Stimulated activated CD4-positive, alpha-beta T cell treated with anti-CD3 and anti-CD28 coated beads, Interleukin-15, amount 100 ng/mL, for 24 hours (primary cell): ENCODE measurements at places on chromosomes 3 and 15.
A peak's percentile ranks its signal among the peaks of the same experiment; 100 is the strongest.

DNA sequence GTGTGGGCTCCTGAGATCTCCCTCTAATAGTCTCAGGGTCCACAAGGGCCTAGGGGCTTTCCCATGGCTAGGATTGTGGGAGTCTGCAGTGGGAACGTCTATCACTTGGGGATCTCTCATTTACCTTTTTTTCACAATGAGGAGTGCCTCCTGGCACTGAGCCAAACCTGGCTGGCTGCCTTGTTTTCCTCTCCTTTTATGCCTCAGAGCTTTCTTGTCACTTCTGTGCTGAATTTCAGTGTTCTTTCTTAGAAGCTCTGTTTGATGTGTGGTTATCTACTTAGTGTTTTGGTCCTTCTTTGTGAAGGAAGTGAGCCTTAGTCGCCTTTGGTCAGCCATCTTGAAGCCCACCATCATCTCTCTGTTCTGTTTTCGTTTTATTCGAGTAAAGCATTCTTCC, 33.9 kb downstream of the DOCK3 start:
- DNase-seq, result peak; percentile 17

DNA sequence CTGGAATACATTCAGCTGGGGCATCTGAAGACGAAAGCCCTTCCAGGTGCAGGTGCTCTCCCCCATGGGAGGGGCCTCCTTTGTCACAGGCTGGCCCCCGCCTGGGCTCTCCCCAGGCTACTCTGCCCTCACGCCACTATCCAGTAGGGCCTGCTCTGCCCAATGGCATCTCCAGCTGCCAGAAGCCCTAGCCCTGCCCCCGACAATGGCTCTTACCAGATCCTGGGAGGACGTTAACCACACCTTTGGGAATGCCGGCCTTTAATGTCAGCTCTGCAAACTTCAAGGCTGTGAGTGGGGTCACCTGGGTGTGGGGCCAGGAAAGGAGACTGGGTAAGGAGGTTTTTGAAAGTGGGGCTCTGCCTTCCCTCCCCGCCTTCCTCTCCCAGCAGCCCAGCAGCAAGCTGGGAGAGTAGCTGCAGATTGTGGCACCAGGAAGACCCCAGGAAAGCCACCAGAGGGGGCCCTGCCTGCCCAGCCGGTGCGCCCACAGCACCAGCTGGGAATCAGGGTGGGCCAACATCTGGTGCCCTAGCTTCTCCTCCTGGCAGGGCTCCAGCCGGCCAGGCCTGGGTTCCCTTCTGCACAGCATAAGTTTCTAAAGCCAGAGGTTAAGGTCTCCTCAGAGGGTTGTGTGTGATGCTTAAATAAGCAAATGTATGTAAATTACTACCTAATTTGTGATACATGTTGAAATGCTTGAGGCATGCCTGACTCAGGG, 40.4 kb upstream of the SLC41A3 start:
- DNase-seq, result no peak

DNA sequence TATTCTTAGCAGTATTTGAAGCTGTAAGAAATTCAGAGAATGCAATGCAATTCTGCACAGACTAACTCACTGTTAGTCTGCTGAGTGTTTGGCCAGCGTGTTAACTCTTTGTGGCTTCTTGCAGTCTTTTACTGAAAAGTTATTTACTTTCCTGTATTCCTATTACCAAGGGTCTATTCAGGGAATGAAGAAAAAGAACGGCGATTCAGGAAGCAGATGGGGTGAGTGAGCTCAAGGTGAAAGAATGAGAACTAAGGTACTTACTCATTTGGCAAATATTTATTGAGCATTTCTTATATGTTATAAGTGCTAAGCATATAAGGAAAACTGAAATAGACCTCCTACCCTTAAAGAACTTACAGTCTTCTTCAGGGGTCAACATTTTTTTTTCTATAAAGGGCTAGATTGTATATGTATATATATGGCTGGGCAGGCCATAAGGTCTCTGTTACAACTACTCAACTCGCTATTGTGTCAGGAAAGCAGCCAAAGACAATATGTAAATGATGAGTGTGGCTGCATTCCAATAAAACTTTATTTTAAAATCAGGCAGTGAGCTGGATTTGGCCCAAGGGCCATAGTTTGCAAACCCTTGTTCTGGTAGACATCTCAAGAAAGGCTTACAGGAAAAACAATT, 271.9 kb upstream of the GADL1 start:
- no peak for DNase-seq

- no peak for DNase-seq
Observed at GRCh38 chr15:58522391-58522790, 90.6 kb downstream of the LIPC start.

GRCh38 chr3:39453134-39453533, 14.3 kb upstream of the MOBP start:
- no peak for DNase-seq

DNA sequence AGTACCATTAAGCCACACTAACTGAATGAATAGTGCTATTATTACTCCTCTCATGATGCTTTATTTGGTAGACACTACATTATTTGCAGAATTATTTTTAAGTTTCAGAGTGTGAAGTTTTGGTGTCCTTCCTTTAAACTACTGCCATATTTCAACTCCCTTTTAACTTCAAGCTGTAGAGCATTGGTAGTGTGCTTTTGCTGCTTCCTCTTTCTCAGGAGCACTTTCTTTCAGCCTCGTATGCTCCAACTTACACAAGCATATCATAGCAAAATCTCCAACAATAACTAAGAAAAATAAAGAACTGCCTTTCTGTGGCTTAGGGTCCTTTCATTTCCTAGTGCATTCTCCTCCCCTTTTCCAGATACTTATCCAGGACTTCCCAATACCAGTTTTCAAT, 476.4 kb upstream of the AGTR1 start:
- no peak for DNase-seq

DNA sequence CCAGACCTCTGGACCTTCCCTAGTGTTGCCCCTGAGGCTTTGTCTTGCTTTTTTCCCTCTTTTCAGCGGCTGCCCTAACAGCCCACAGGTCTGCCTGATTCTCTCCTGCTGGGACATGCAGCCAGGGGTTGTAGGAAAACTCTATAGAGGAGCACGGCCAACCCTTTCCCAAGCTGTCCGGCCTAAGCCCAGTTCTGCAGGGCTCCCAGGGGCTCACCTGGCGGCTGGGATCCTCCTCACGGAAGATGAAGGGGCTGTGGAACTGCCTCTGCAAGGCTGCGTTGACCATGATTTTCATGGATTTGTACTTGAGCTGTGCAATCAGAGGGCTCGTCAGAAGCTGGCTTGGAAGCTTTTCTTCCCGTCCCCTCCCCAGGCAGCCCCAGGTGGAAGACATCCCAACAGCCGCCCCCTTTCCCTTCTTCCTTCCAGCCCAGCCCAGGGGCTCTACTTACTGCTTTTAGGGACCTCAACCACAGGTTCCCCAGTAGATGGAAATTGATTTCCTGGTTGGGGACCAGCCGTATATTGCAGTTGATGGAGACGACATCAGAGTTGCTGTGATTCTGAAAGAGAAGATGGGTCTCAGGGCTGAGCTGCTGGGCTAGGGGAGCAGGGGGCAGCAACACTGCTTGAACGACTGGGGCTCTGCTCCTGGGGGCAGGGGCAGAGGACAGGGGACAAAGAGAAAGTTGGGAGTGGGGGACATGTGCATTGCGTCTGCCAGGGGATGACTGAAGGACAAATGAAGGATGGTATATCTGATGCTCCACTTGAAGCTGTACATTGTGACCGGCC, 29.8 kb downstream of the FEM1B start:
- no peak for DNase-seq

DNA sequence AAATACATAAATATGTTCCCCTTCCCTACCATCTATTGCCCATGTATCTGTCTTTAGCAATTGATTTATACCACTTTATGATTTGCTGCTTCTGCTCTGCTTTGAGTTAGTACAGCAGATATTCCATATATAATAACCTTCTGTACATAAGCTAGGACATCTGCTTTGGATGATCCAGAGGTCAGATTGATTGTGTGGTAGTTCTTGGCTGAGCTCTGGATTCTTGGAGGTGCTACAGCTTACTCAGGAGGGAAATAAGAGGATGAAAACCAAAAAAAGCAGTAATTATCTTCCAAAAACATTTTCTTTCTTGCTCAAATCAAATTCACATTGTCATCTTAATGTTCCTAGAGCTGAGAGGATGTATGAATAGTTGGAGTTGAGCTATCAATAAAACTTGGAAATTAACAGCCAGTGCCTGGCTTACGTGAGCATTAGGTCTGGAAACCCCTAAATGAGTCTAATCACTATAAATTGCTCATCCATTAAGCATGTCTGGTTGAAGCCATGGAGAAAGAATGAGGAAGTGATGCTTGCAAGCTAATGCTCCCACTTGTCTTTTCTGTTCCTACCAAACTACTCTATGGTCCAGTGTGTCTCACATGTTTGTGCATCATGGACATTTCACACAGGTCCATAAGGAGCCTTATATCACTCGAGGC, 36.3 kb upstream of the TMEM42 start:
- DNase-seq, result no peak

DNA sequence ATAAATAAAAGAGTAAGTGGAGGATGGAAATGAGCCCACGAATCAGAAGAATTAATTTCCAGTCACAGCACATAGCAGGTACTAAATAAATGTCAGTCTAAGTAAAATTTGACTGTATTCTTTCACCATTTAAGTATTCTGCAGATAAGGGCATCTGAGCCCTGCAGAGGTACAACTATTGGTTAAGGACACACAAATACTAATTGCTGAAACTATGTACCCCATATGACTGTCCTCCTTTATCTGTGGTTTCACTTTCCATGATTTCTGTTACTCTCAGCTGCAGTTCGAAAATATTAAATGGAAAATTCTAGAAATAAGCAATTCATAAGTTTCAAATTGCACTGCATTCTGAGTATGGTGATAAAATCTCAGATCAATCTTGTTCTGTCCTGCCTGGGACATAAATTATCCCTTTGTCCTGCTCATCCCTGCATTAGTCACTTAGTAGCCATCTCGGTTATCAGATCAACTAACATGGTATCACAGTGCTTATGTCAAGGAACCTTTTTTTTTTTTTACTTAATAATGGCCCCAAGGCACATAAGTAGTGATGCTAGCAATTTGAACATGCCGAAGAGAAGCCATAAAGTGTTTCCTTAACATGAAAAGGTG, 95.1 kb downstream of the LSAMP start:
- DNase-seq, result no peak

- no peak for DNase-seq
Observed at GRCh38 chr3:160130071-160130470, 95.2 kb upstream of the C3orf80 start.

DNA sequence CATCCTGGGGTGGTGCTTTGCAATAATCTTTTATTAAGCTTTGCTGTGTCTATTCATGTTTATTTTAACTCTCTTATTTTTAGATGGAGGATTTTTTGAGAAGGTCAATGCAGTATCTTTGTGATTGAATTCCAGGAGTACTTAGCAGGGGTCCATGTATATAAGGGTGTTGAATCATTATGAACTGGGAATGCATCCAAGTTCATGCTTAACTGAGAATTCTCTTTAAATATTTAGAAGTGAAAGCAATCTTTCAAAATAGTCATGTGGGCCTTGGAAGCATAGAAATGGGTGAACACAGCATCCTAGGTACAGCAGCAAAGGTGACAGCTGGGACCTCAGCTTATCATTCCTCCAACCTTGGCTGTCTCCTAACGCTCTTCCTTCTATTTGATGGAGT, 27.3 kb downstream of the SPTSSB start:
- DNase-seq, result no peak

GRCh38 chr15:57537488-57538264, 54.0 kb upstream of the MYZAP start:
- DNase-seq, result no peak

GRCh38 chr3:72099326-72100079, 314.6 kb upstream of the PROK2 start:
- DNase-seq, result no peak

GRCh38 chr3:154139996-154140436, 18.8 kb downstream of the ARHGEF26 start:
- no peak for DNase-seq

DNA sequence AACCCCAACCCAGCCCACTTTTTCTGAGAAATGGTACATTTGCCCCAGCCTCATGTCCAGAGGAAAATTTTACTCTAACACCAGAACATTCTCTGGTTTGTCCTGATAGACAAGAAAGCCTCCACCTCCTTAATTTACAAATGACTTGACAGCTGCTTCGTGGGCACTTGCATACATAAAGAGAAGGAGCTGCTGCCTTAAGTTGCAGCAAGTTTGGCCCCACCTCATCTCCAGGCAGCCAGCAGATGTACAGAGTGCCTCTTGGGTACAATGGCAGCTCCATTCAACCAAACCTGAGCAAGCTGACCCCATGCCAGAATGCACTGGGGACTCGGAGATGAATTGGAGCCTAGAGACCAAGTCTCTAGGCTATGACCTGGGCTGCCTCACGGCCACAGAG, 6.2 kb upstream of the H1-8 start:
- DNase-seq, result no peak

DNA sequence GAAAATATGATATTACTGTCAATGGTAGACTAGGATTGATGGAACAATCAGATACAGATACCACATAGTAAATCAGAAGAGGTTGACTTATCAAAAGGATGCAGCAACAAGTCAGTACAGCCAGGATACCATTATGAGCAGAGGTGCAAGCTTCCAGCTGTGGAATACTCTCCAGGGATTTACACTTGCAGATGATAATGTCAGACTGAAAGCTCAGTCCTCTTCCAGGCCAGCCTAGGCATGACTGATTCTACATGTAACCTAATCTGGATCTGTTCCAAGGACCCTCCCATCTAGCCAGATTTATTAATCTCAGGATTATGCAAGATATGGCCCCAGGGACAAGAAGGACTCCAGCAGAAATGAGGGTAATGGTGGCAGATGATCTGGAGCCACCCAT, 8.2 kb downstream of the FILIP1L start:
- no peak for DNase-seq

DNA sequence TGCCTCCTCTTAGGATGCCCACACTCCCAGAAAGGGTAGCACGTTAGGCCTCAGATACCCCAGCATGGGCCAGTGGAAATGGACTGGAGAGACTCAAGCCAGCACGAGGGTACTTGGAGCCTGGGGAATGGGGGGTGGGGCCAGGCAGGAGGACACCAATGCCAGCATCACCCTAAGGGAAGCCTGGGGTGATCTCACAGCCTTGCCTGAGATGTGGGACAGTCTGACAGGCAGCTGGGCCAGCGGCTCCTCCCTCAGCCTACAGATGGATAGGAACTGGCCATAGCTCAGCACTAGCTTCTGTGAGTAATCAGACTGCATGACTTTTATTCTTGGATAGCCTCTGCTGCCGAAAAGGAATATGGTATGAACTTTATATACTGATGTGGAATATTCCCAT, 59.6 kb upstream of the MRPS22 start:
- no peak for DNase-seq

- DNase-seq, result no peak
Observed at GRCh38 chr3:42991341-42992315, 12.5 kb downstream of the GASK1A start.

DNA sequence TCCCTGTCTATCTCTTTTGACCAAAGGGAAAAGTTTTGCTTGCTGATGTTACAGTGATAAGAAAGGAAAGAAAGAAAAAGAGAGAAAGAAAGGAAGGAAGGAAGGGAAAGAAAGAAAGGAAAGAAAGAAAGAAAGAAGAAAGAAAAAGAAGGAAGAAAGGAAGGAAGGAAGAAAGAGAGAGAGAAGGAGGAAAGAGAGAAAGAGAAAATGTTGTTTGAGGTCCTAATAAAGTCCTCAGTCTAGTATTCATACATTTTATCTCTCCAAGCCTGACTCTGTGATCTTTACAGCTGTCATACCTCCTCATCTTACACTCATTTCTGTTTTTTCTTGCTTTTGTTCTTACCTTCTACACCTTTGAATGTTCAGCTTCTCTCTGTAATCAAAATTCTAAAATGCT, 111.4 kb upstream of the MBNL1 start:
- DNase-seq, result no peak

- DNase-seq, result no peak
Observed at GRCh38 chr3:124843506-124844177, 43.5 kb downstream of the ITGB5 start.

GRCh38 chr15:78171864-78172472, 22.8 kb downstream of the IDH3A start:
- DNase-seq, result no peak
